Mammary epithelial cell (primary cell): ENCODE measurements at places on chromosomes 5 and 9. TPM values are rescaled to one million over a fixed set of nuclear protein-coding genes. Genes with fewer than 3 reads are reported as not detected.

The CDH6 gene
- total RNA-seq: not detected

The MELK gene
- 10.8 TPM for total RNA-seq

The FRMPD1 gene
- total RNA-seq: 0.17 TPM

The ANKRA2 gene
- 17.5 and 26.4 TPM in 2 replicates for total RNA-seq

The C9 gene
- under 0.01 TPM for total RNA-seq

The ANGPTL2 gene
- total RNA-seq: 0.11 TPM in 1 of 2 replicates, not detected in the other

The PCDHB1 gene
- not detected for total RNA-seq

The NUTM2F gene
- total RNA-seq: not detected in 2 replicates

The FIBCD1 gene
- total RNA-seq: 0.67 TPM

The KIF2A gene
- 35.2 TPM for total RNA-seq

The PRELID1 gene
- 51.5 TPM for total RNA-seq

The PCA3 gene
- total RNA-seq: not detected in 2 replicates

The SMC2 gene
- 9.8 TPM for total RNA-seq

The MARCHF11 gene
- not detected for total RNA-seq

The C7 gene
- total RNA-seq: not detected in 2 replicates

The ASPN gene
- total RNA-seq: not detected in 2 replicates

The CCL19 gene
- not detected for total RNA-seq

The EMB gene
- 110 TPM for total RNA-seq

The PCDHB7 gene
- total RNA-seq: 0.14 TPM in 1 of 2 replicates, not detected in the other

The FOXD4L4 gene
- 0.67 TPM for total RNA-seq

The PFN3 gene
- not detected for total RNA-seq

The NMUR2 gene
- total RNA-seq: not detected
